Brain microvascular endothelial cell (primary cell): ENCODE measurements at places on chromosomes 3 and 15.

DNA sequence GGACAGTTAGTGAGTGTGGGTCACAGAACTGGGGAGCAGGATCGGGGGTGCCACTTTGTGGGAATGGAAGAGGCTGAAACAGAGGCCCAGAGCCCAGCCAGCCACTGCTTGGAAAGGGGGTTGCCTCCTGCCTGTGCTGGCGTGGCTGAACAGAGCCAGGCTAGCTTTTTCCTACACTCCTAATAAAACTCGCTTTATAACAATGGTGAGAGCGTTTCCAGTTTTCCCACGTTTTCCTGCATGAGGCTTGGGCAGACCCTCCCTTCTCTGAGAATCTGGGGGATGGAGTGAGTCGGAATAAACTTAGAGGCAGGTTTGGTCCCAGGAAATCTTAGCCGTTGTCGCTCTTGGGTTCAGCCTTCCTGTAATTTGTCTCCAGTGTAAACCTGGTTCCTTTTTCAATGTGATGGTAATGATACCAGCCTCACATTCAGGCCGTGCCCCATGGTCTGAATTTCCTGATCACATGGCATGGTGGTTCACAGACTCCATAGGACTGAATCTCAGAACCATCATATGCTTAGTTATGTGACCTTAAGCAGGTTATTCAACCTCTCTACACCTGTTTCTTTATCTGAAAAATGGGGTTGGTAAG is 6.5 kb upstream of the FGD5 start:
- DNase-seq = no peak

GRCh38 chr3:96863129-96863740 is 48.8 kb downstream of the EPHA6 start:
- peak; percentile 3 for DNase-seq

DNA sequence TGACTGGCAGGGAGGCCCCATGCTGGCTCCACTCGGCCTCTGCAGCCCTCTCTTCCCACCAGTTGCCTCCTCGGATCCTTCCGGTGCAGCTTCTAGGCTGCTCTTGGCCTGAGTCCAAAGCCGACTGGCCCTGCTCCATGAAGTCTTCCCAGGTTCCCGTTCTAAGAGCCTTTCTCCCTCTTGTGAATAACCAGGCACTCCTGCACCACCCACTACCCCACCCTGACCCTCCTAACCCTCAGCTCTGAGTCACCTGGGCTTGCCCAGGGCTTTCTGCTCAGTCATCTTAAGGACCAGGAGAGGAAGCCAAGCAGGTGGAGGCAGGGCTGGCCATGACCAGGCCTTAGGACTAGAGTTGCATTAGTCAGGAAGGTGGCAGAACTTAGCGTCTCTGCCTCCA is 28.1 kb upstream of the CNBP start:
- DNase-seq = peak; percentile 53

DNA sequence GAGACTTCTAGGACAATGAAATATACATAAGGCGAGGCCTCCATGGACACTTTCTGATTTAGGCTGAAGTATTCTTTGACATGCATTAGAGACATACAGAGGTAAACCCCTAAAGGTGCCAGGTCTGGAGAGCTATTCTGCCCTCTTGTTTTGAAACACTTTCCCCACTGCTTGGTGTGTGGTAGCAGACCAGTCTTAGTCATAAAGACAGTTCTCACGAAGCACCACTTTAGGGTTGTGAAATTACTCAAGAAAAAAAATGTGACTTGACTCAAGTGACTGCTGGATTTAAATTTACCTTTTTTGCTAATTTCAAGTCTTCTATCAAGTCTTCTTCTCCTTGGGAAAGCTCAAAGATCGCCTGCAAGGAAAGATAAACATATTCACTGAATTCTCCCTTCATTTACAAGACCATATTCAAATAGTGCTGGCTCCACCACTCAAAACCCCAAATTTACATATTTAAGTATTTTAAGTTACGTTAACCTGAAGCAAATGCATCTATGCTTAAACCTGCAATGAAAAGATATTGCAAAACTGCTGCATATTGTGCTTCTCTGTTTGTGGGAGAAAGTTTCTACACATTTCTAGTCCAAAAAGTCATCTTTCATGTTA is 48.4 kb downstream of the ARHGEF3 start:
- DNase-seq = no peak

- DNase-seq = no peak
Measured at GRCh38 chr3:194174406-194174805, 38.5 kb downstream of the HES1 start.

GRCh38 chr3:88030210-88030609 is 28.6 kb downstream of the CGGBP1 start:
- no peak for DNase-seq

GRCh38 chr3:61134532-61134931 is 116.7 kb downstream of the FHIT start:
- DNase-seq = no peak

- no peak for DNase-seq
Measured at GRCh38 chr3:197847866-197848401, 56.9 kb downstream of the LRCH3 start.

- no peak for DNase-seq
Measured at GRCh38 chr3:60228823-60229222, 1022.4 kb downstream of the FHIT start.
